GDM1 (cell line): ENCODE measurements at places on chromosomes 6 and 20.

DNA sequence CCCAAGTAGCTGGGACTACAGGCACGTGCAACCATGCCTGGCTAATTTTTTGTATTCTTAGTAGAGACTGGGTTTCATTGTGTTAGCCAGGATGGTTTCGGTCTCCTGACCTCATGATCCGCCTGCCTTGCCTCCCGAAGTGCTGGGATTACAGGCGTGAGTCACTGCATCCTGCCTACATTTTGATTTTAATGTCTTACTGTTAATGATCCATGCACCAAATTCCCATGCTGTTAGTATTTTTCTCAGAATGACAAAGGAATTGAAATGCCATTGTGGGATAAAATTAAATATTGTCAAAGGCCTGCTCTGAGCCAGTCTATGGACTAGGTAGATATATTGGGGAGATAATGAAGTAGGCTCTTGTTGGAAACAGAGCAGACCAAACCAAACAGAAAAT lies 28.2 kb downstream of the CBFA2T2 start:
- no peak for DNase-seq

GRCh38 chr20:37267667-37268313 lies 6.2 kb upstream of the GHRH start:
- DNase-seq = no peak

- no peak for DNase-seq
Measured at GRCh38 chr20:6705106-6705766, 62.2 kb upstream of the BMP2 start.

DNA sequence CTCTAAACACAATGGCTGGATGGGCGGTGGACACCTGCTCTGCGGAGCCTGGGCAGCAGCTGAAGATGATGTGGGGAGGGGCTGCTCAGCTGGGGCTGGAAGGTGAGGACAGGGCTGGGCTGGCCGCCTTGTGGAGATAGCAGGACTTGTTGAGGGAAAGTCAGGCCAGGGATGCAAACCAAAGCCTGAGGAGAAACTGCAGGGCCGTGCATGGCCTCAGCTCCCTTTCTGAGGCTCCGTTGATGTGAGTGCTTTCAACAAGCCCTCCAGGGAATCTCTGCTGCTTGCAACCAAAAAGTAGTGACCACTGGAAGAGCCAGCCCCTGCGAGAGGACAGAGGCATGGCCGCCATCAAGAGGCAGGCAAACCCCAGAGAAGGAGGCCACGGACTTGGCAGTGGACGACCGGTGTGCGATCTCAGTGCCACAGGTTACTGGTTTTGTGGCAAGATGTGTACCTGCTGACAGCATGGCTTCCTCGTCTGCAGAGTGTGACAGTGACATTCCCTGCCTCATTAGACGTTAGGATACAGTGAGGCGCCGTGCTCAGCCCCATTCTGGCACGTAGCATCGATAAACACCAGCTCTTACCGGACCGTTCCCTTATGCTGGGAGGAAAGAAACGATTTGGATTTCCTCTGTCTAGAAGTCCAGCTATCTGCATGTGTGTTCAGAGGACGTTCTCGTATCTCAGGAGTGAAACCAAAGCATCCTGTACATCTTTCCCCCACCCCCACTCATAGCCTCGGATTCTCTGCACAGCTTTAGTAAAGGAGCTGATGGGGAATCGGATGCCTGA lies 37.9 kb downstream of the ERMARD start:
- DNase-seq = no peak

DNA sequence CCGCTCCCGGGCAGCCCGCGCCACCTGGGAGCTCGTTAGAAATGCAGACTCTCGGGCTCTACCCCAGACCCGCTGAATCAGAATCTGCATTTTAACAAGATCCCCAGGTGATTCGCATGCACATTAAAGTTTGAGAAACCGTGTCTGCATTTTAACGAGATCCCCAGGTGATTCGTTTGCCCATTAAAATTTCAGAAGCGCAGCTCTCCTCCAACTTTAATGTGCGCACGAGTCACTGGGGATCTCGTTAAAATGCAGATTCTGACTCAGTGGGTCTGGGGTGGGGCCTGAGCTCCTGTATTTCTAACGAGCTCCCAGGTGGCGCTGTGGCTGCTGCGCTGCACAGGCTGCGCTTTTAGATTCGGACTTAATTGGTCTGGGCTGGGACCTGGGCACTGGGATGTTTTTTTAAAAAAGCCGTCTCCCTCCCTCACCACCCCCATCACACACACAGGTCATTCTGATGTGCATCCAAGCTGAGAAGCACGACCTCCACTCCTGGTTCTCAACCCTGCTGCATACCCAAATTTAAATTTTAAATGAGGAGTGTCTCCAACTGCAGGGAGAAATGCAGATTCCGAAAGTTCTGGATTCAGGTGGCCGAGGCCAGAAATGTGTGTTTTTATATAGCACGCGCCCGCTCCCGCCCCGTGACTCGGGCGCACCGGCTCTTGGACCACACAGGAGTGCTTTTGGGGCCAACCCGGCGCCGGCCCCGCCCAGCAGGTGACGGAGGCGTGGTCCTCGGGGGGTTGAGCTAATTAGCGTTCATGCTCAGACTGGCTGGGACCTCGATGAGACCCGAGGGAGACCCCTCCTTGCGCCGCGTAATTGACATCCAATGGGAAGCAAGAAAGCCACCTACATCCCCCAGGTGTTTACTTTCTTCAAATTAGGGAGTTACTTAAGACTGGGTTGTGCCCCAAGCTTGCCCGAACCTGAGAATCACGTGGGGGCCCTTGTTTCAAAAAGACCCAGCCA lies 85.8 kb downstream of the ZFP64 start:
- DNase-seq = no peak

DNA sequence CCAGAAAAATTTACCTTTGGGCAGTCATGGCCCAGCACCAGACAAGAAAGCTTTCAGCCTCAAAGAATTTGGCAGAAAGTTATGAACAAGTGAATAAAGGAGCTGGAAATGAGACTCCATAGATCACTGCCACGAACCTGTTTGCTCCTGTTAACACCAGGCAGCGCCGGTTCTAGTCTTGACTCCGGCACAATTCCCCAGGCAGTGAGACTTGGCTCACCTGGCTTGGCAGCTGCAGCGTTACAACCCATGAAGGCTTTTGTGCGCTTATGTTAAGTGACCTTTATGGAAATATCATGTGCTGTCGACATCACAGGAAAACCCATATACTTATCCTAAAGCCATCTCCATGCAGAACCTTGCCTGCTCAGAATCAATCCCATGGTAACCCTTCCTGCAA lies 22.2 kb upstream of the FOXC1 start:
- DNase-seq = no peak

DNA sequence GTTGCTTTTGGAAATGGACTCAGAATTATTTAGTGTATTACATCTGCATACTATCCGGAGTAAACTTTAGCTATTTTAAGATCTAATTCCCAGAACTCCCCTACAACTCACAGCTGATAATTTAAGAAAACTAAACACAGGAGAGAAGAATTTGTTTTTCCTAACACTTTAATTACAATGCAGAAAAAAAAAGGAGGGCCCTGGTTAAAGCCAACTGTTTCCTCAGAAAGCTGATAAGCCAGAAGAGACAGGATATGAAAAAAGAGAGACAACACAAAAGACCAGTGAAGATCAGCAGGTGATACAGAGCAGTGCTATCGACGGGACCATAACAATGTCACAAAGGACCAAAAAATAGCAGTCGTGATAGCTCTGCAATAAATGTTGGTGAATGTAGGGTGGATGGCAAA lies 5.8 kb downstream of the IFNGR1 start:
- DNase-seq = no peak

GRCh38 chr20:53247468-53248103 lies 275.4 kb downstream of the TSHZ2 start:
- DNase-seq = no peak

DNA sequence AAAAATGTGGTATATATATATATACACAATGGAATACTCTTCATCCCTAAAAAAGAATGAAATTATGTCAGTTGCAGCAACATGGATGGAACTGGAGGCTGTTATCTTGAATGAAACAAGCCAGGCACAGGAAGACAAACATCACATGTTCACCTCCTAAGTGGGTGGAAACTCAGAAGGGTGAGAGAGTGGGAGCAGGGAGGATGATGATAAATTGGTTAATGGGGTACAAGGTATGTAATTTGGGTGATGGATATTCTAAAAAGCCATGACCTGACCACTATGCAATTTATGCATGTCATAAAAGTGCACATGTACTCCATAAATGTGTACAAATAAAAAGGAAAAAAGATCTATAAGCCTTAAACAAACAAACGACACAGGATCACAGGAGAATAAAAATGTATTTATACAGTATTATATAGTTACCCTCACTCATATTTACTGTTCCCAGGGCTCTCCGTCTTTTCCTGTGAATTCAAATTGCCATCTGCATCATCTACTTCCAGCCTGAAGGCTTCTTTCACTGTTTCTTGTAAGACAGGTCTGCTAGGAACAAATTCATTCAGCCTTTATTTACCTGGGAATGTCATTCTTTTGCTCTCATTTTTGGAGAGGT lies 89.8 kb downstream of the SYNDIG1 start:
- DNase-seq = no peak
